ENCODE measurements at places on chromosomes 2 and 18.

DNA sequence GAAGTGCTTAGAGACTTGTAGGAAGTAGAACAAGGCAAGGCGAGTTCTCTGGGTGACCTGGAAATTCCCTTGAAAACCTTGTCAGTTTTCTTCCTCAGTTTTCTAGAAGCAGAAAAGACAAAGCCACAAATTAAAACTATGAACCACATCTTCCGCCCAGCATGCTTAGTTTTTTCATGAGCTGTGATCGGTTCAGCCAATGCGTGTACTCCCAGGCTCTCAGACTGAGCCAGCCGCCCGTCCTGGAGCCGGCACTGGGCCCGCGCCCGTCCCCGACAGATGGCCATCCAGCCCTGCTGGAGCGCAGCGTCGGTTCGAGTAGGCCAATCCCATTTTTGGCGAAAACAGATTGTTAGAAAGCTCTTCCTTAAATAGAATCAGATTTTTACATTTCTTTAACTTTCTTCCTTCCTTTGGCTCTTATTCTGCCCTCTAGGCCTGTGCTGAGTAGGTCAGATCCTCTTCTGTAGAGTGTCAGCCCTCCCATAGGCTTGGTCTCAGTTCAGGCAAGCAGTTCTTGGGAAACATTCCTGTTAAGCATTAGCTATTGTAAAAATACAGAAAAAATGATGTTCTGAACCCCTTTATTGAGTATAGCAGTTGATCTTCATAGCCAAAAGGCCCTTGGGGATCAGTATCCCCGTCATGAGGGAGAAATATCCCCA is 112.5 kb downstream of the NCK2 start:
- DNase-seq: no peak

- peak; percentile 47 for DNase-seq
These were observed 4.6 kb downstream of the EN1 start for GRCh38 chr2:118842661-118843482.

DNA sequence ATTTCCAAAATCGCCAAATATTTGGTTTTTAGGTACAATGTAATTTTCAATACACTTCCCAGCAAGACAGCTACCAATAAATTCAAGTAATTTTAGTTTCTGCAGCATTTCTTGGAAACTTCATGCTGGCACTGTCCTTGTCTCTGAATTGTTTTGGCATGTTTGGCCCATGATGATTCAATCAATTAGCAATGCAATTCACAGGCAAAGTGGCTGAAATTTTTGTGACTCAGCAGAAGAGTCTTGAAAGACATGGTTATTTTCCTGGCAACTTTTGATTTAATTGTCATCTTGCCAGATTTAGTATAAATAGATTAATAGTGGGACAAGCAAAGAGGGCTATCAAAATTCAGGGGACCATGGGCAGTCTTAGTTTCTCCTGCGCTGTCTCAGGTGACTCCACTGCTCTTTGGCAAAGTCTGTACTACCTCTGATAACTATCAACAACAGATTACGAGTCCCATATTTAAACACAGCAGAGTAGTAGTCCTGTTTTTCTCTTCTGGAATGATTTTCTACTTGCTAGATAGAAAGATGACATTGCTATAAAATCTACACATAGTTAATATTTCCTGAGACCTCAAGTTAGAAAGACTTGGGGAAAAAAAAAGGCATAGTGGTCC is 88.9 kb upstream of the CYP26B1 start:
- peak; percentile 85 for DNase-seq

GRCh38 chr18:79739440-79739778 is 58.3 kb upstream of the KCNG2 start:
- DNase-seq: no peak

DNA sequence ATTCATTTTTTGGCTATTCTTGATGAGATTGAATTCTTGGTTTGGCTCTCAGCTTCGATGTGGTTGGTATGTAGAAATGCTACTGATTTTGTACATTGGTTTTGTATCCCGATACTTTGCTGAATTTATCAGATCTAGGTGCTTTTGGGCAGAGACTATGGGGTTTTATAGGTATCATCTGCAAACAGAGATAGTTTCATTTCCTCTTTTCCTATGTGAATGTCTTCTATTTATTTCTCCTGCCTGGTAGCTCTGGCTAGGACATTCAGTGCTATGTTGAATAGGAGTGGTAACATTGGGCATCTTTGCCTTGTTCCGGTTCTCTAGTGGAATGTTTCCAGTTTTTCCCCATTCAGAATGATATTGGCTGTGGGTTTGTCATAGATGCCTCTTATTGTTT is 5.5 kb upstream of the TACR1 start:
- DNase-seq: no peak

- DNase-seq: peak; percentile 3
These were observed 27.8 kb downstream of the ANKRD62 start for GRCh38 chr18:12121175-12122042.

GRCh38 chr2:222750533-222750932 is 79.1 kb downstream of the MOGAT1 start:
- no peak for DNase-seq

DNA sequence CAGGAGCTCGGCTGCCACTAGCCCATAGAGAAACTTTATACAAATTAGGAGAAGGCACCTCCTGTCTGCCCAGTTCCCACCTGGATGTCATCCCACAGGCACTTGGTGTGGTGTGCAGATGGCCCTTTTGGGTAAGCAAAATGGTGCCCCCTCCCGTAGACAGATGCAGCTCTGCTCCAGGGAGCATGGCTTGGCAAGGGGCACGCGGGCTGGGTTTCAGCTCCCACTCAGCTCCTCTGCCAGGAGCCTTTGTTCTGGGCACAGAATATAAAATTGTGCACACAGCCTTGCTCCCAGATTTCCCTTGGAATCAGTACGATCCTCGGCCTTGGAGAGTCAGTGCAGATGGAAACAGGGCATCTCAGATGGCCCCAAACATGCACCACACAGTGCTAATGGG is 20.3 kb upstream of the KCNF1 start:
- DNase-seq: no peak

DNA sequence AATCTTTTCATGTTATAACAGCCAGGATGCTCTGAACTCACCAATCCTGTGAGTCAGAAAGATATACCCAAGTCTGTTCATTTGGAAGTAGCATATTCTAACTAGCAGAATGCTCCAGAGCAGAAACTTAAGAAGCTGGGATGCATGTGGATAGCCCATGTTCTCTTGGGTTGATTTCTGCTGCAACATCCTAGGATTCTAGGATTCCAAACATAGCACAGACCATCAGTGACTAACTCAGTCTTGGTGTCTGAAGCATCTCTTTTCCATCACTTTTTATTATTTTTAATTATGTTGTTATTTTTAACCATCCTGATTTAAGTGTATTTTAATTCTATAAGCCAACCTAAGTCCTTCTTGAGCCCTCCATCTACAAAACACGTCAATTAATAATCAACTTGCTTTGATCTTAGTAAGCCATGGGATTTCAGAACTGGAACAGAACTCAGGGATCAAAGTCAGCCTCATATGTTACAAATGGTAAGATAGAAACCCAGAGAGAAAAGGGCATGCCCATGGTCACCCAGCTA is 85.4 kb downstream of the OSR1 start:
- DNase-seq: no peak

DNA sequence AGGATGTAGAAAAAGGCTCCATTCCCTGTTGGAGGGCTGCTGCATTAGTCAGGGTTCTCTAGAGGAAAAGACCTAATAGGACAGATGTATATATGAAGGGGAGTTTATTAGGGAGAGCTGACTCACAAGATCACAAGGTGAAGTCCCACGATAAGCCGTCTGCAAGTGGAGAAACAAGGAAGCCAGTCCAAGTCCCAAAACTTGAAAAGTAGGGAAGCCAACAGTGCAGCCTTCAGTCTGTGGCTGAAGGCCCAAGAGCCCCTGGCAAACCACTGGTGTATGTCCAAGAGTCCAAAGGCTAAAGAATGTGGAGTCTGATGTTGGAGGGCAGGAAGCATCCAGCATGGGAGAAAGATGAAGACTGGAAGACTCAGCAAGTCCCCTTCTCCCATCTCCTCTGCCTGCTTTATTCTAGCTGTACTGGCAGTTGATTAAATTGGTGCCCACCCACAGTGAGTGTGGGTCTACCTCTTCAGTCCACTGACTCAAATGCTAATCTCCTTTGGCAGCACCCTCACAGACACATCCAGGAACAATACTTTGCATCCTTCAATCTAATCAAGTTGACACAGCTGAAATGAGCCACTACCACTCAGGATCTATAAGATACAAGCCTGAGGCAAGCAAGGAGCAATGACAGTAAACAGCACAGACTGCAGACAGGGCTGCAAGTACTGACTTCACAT is 30.0 kb upstream of the ATG16L1 start:
- no peak for DNase-seq

DNA sequence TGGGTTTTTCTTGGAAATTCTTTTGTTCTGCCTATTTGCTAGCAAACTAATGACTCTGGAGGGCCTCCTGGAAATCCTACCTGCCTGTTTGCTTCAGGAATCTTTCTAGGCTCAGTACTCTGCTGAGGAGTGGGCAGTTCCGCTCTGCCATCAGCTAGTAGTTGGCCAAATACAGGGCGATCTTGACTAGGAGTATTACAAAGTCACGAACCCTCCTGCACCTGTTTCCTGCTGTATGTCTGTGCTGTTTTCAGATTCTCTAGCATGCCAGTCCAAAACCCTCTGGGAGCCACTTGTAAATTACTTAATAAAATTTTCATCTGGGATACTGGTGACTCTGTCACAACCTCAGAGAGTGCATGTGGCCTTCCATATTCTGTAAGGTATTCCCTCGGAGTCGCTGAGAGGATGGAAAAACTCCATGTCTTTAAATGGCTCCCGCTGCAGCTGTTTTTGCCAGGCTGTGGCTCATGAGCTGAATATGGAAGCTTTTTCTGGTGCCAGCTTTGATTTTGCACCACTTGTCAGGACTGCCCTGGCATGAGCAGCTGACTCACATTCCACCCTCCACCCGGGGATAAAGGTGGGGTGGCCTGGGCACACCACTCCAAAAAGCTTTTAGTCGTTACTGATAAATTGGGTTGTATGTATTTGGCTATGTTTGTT is 123.0 kb downstream of the RTN4 start:
- DNase-seq: no peak

GRCh38 chr18:78751664-78752063 is 228.0 kb upstream of the SALL3 start:
- no peak for DNase-seq

DNA sequence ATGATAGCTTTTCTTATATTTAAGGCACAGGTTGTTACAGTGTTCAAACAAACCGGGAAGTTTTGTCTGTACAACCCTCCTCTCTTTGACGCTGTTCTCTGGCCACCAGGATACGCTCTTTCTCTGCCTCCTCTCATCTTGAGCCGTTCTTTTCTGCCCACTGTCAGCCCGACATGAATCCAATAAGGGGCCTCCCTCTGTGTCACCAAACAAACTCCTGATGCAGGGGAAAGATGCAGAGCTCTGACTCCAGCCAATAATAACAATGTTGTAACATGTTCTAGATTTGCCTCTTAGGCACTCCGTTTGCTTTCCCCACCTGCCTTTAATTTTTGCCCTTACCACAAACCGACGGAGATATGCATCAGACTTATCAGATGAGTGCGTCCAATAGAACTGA is 449.3 kb downstream of the SLC4A3 start:
- DNase-seq: peak; percentile 75

DNA sequence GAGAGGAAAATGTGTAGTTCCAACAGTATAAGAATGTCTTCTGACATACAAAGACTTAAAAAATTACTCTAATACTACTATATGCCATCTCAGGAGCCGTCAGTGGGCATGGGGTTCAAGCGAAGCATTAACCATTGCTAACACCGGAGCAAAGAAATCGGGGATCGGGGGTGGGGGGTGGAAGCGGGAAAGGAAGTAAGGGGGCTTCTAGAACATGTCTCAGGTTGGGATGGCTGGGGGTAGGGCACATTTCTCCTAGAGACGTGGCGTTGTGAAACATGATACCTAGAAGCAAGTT is 702 bp downstream of the LMAN1 start:
- DNase-seq: no peak

GRCh38 chr2:201971531-201972228 is 62.0 kb upstream of the FZD7 start:
- peak; percentile 86 for DNase-seq

- DNase-seq: no peak
These were observed 70.8 kb downstream of the RTN4 start for GRCh38 chr2:54979321-54980044.

- no peak for DNase-seq
These were observed 33.1 kb upstream of the DTNA start for GRCh38 chr18:34676816-34677574.

DNA sequence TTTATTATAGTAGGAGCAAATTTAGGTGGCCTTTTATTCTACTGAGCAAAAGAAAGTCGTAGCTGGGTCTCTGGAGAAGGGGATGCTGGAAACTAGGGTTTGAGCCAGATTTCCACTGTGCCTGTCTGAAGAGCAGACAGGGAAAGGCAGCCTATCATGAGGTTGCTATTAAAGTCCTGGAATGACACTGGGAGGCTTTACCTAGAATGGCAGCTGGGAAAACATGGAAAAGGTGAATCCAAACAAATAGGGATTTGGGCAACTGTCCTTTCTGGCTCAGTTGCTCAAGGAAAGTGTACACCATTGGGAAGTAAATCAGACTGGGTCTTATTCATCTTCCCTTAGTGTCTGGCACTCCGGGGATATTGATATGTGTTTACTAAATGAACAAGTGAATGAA is 154.6 kb downstream of the MTX2 start:
- DNase-seq: no peak

- peak; percentile 66 for DNase-seq
These were observed 9.9 kb downstream of the ALPK2 start for GRCh38 chr18:58618822-58619595.

DNA sequence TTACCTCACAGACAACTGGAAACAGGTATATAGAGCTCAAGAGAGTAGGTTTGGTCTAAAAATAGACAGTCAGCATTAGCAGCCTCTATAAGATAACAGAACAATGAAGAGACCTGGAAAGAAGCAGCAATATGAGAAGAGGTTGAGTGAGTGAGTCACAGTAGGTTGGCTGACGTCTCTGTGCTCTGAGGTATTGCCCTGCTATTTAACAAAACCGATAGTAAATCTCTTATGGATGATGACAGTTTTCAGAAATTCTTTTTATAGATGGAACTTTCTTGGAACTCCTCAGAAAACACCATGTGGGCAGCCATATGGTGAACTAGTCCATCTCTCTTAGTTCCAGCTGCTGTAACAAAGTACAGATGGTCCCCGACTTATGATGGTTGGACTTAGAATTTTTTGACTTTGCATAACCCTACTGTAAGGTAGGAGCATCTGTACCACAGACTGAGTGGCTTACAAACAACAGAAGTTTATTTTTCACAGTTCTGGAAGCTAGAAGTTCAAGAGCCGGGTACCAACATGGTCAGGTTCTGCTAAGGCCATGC is 123.5 kb downstream of the MBD2 start:
- DNase-seq: no peak

GRCh38 chr2:218988650-218989049 is 3.7 kb upstream of the FEV start:
- no peak for DNase-seq

- DNase-seq: no peak
These were observed 665.7 kb downstream of the TMEM182 start for GRCh38 chr2:103427567-103427966.
